ENCODE measurements at places on chromosomes 6 and 20. TPM values are rescaled to one million over a fixed set of nuclear protein-coding genes. Genes with fewer than 3 reads are reported as not detected.

The MYH7B gene
- total RNA-seq = 0.55 TPM

The ZC2HC1B gene
- total RNA-seq = not detected

The ENPP5 gene
- 0.68 TPM for total RNA-seq

The SLC12A5 gene
- 9.6 TPM for total RNA-seq

The DYNLT1 gene
- total RNA-seq = 118 TPM

The HLA-DOA gene
- total RNA-seq = 1.7 TPM

The RPS18 gene
- total RNA-seq = 2,299 TPM

The HLA-DMA gene
- 1.7 TPM for total RNA-seq

The RBM24 gene
- total RNA-seq = 4.0 TPM

The AVP gene
- total RNA-seq = not detected

The DLK2 gene
- total RNA-seq = 1.6 TPM
